ENCODE measurements at places on chromosomes 6 and 20.

DNA sequence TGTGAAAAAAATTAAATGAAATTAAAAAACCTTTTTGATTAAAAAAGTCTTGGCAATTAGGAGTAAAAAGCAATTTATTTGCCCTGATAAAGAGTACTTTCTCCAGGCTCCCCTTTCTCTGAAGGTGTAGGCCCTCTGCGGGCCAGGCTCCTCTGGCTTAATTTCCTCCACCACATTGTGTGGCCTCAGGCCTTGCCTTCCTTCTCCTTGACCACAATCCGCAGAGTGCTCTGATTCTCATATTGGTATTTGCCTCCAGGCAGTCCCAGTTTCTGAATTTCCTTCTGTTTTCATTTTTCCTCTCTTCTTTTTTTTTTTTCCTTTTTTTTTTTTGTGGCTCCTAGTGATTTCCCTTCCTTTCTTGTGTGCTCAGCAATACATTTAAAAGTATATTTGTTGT is 96.4 kb downstream of the AIG1 start:
- no peak for DNase-seq

DNA sequence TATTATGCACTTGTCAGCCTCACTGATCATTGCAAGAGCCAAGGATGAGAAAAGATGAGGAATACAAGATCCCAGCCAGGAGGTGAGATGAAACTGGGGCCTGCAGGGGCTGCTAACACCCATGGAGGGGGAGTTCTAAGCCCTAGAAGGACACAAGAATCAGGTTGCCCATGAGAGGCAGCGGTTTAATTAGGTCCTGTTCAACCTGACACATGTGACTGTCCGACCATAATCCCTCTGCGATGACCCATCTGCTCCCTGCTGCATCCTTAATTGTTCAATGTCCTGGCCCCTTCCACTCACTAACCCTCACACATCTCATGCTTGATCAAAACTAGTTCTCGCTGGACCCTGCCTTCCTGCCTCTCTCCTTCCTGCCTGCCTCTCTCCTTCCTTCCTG is 52.2 kb upstream of the NNAT start:
- DNase-seq = no peak

- no peak for DNase-seq
Measured at GRCh38 chr20:34294563-34294962, 8.6 kb downstream of the AHCY start.

DNA sequence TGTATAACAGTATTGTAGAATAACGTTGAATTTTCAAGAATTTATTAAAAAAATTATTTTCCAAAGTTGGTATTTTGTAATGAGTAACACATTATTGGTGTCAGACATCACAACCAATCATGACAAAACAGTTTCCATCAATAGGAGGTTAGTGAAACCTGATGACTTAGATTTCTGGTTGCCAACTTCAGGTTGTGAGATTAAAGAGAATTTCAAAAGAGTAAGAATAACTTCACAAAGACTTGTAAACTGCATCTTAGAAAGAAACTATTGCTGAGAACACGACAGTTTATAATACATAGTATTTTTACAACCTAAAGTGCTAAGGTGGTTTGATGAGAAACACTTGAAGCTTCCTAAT is 159.2 kb upstream of the ARG1 start:
- DNase-seq = no peak

- DNase-seq = no peak
Measured at GRCh38 chr6:72238900-72239299, 352.6 kb downstream of the RIMS1 start.
